Stimulated activated CD4-positive, alpha-beta T cell treated with anti-CD3 and anti-CD28 coated beads, TNF-alpha, amount 100 ng/mL, for 48 hours (primary cell): ENCODE measurements at places on chromosomes 7 and 10.

- DNase-seq, result no peak
Observed at GRCh38 chr7:155584763-155585531, 38.6 kb upstream of the CNPY1 start.

GRCh38 chr7:5231811-5232484, 41.9 kb downstream of the WIPI2 start:
- no peak for DNase-seq

DNA sequence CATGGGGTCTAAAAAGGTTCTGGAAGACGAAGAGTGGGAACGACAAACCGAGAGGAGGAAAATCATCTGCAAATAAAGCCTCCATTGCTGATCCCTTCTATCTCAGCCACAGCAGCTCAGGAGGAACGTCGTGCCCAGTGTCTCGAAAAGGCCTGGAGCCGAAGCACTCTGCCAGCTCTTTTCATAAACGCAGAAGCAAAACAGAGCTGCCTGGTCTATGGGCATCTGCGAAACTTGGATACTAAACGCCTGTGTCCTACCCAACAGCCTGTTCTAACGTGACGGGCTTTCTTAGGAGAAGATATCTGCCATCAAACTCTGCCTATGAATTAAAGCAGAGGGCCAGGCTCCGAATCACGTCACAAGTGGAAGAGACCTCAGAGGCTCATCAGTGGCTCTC, 68.7 kb downstream of the GNA12 start:
- no peak for DNase-seq

- no peak for DNase-seq
Observed at GRCh38 chr10:64648915-64649314, 1127.7 kb downstream of the REEP3 start.

GRCh38 chr10:60382946-60383681, 6.6 kb downstream of the ANK3 start:
- no peak for DNase-seq

GRCh38 chr10:4704034-4704545, 121.9 kb upstream of the AKR1E2 start:
- no peak for DNase-seq

DNA sequence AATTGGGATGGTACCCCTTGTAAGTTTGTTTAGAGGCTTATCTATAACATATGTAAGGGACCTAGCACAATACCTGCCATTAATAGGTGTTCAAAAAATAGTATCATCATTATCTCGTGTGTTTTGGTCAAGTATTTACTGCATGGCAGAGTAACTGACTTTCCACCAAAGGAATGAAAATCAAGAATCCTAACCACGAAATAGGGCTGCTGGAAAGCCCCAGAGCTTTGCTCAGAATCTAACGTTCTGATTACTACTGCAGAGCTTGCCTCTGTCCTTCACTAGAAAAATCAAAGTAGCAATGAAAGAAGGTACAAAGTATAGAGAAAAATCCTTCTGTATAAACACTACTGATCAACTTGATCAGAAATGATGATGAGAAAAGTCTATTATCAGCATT, 34.9 kb downstream of the DCLRE1C start:
- no peak for DNase-seq

DNA sequence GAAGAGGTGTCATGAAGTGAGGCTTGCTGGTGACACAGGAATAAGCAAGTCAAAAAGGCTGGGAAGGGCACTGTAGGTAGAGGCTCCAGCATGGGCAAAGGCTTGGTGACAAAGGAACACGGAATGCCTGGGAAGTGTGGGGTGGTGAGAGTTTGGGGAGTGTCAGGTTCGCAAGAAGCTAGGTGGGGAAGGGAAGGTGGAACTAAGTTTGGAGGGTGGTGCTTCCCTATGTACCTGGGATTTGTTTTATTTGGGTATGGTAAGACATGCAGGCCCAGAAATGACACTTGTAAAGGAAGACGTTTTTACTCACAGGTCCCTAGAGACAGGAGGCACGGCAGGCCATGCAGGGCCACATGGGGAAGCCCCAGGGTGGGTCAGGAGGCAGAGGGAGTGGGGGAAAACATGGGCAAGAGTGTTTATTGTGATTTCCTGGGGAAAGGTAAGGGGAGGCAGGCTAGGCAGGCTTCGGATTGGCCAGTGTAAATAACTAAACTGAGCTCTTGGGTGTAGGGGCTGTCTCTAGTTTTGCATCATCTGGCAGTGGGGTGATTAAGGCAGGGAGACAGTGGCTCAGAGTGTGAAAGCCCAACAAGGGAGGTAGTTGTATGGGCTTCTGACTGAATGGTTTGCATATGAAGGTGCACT, 52.1 kb downstream of the SH2D4B start:
- DNase-seq, result no peak

DNA sequence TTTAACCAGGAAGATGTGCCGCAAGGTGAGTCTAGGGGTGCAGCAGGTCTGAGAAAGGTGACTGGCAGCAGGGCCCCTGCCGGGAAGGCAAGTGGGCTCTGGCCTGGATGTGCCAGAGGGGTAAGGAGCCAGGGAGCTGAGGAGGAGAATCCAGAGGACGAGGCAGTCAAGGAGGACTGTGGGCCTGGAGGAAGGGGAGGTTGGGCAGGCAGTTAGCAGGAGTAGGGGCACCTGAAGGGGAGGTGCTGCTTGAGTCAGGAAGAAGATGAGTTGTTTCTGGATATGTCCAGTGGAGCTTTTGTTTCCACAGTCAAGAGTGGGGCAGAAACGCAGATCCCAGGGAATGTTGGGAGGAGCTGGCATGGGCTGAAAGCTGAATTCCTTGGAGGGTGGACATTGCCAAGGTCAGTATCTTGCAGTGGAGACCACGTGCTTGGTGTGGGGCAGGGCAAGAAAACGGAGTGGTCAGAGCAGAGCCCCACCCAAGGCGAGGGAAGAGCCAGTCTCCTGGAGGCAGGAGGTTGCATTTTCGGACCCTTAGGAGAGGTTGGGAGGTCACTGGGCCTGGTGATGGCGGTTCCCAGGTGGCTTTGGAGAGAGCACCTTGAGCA, 34.0 kb downstream of the MINDY4 start:
- DNase-seq, result no peak

GRCh38 chr7:128827971-128828711, 2.1 kb upstream of the FLNC start:
- no peak for DNase-seq

- no peak for DNase-seq
Observed at GRCh38 chr7:76296743-76297740, 5.4 kb upstream of the HSPB1 start.

DNA sequence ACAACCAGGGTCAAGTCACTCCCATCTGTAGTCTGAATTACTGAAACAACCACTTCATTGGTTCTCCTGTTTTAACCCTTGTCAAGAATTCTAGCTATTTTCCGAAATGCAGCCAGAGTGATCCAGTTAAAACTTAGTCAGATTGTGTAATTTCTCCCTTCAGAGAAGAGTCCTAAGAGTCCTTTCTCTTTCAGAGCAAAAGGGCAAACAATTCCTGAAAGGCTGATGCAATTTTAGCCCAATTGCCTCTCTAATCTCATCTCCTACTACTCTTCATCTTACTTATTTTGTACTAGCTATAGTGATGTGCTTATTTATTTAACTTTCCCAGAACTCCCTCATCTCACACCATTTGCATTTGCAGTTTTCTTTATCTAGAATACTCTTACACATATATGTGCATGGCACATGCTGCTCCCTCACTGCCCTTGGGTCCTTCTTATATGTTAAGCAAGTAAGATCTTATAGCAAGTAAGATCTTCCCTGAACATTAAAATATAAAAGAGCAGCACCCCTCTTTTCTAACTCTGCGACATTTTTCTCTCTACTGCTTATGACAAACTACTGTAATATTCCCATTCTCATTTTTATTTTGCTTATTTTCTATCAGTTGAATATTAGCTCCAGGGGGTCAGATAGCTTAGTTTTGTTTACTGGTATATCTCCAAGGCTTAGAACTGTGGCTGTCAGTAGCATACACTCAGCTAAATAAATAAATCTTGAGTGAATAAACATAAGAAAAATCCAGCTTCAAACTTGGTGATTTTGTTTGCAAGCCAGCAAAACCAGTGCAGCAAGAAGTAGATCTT, 44.6 kb downstream of the HGF start:
- no peak for DNase-seq

- no peak for DNase-seq
Observed at GRCh38 chr10:47214520-47214919, 85.5 kb upstream of the GDF10 start.

DNA sequence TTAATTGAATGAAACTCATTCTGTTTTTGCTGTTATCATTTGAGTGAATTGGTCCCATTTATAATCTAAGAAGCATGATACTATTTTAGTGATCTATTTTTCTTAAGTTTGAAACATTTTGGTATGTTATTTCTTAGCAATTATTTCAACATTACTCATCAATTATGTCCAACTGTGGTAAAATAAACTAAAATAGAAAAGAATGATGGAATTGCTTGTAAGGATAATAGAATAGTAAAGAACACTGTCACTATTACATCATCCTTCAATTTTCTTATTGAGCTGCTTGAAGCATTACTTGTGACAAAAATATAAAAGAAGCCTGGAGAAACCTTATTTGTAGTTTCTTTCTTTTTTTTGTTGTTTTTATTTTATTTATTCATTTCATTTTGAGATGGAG, 42.4 kb downstream of the ZNF487 start:
- DNase-seq, result no peak

GRCh38 chr10:33559105-33559504, 224.6 kb upstream of the NRP1 start:
- DNase-seq, result no peak

- DNase-seq, result no peak
Observed at GRCh38 chr7:129166745-129167144, 21.7 kb upstream of the SMO start.

- DNase-seq, result no peak
Observed at GRCh38 chr7:6833636-6834035, 7.6 kb upstream of the CCZ1B start.

DNA sequence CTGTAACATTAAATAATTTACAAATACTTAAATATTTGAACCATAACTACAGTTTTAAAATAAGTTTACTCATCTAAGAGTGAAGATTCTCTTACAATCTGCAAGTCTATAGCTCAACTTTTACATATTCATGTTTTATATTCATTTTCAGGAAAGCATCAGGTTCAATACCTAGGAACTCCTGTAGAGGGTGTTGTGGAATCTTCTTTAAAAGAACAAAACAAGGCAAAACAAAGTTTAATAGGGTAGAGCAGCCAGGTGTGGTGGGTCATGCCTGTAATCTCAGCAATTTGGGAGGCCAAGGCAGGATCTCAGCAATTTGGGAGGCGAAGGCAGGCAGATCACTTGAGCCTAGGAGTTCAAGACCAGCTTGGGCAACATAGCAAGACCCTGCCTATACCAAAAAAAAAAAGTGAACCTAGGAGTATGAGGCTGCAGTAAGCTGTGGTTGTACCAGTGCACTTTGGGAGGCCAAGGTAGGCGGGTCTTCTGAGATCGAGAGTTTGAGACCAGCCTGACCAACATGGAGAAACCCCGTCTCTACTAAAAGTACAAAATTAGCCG, 45.1 kb downstream of the ST8SIA6 start:
- DNase-seq, result no peak

GRCh38 chr7:44235582-44236332, 35.0 kb downstream of the YKT6 start:
- DNase-seq, result no peak

DNA sequence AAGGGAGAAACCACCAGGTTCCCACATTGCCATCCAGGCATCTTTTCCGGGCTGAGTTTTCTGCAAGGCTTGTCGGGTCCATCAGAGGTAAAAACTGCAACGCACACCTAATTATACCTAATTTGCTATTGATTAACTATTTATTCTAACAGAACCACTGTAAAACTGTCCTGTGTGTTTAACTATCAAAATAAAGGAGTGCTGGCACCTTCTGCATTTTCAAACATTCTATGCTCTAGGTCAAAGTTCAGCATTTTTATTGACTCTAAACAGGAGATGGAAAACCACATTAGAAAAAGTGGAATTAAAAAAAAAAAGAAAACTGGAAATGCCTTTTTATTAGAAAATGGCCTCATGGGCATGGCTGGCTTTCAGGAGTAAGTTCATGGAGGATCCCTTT, 82.0 kb downstream of the ADARB2 start:
- no peak for DNase-seq

- no peak for DNase-seq
Observed at GRCh38 chr7:30894866-30895605, 16.6 kb upstream of the AQP1 start.
